IgD-negative memory B cell (primary cell): ENCODE measurements at places on chromosomes 12 and 14. TPM values are rescaled to one million over a fixed set of nuclear protein-coding genes. Genes with fewer than 3 reads are reported as not detected.

The HOXC4 gene
- 2.3 TPM for polyA plus RNA-seq

The FBXW8 gene
- polyA plus RNA-seq: 11.3 TPM

The RPL10L gene
- not detected for polyA plus RNA-seq

The ERBB3 gene
- polyA plus RNA-seq: 0.83 TPM

The ASCL1 gene
- not detected for polyA plus RNA-seq

The NKX2-1 gene
- not detected for polyA plus RNA-seq

The SAMD15 gene
- 0.08 TPM for polyA plus RNA-seq

The NTN4 gene
- polyA plus RNA-seq: not detected

The LRRC43 gene
- polyA plus RNA-seq: not detected

The TMEM117 gene
- 4.4 TPM for polyA plus RNA-seq

The NUP37 gene
- 24.7 TPM for polyA plus RNA-seq

The KLRF1 gene
- 3.0 TPM for polyA plus RNA-seq

The TC2N gene
- polyA plus RNA-seq: 8.9 TPM

The DBX2 gene
- not detected for polyA plus RNA-seq

The NTS gene
- not detected for polyA plus RNA-seq

The PSEN1 gene
- polyA plus RNA-seq: 35.3 TPM

The E2F7 gene
- not detected for polyA plus RNA-seq

The CSRNP2 gene
- 4.6 TPM for polyA plus RNA-seq

The LUM gene
- polyA plus RNA-seq: not detected

The ARHGDIB gene
- polyA plus RNA-seq: 2,289 TPM

The SPTLC2 gene
- polyA plus RNA-seq: 20.3 TPM

The TMEM30B gene
- polyA plus RNA-seq: 0.33 TPM
